ENCODE measurements at places on chromosomes 7 and 10.

DNA sequence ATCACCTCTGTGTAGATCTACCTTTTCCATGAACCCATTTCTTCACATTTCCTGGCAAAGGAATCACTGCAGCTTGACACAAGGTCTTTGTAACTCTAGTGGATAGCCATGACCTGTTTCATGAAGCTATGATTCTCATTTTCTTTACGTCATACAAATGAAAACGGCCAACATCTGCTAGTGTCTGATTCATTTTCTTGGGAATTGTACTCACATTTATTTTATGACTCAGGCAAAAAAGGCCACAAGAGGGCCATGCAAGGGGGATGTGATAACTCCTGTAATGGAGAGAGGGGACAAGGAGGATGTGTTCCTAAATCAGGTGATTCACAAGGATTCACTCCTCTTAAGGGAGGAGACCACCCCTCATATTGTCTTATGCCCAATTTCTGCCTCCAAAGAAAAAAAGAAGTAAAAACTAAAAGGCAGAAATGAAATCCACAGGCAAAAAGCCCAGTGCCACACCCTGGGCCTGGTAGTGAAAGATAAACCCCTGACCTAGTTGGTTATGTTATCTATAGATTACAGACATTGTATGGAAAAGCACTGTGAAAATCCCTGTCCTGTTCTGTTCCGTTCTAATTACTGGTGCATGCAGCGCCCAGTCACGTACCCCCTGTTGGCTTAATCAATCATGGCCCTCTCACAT is 249.9 kb downstream of the IPMK start:
- DNase-seq, result no peak

DNA sequence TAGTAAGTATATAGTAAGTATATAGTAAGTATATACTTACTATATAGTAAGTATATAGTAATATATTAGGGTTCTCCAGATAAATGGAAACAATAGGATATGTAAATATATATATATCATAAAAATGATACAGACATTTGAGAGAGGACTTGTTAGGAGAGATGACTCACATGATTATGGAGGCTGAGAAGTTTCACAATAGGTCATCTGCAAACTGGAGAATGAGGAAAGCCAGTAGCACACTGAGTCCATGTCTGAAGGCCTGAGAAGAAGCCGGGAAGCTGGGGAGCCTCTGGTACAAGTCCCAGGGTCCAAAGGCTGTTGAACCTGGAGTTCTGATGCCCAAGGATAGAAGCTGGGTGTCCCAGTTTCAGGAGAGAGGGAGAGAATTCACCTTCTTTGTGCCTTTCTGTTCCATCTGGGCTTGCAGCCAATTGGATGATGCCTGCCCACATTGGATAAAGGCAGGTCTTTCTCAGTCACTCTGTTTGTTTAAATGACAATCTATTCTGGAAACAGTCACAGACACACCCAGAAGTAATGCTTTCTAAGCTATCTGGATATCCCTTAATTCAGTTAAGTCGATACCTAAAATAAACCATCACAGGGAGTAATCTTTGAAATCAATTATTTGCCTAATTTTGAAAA is 205.5 kb upstream of the CDC14C start:
- no peak for DNase-seq

GRCh38 chr7:113044394-113044793 is 42.2 kb downstream of the GPR85 start:
- DNase-seq, result no peak

DNA sequence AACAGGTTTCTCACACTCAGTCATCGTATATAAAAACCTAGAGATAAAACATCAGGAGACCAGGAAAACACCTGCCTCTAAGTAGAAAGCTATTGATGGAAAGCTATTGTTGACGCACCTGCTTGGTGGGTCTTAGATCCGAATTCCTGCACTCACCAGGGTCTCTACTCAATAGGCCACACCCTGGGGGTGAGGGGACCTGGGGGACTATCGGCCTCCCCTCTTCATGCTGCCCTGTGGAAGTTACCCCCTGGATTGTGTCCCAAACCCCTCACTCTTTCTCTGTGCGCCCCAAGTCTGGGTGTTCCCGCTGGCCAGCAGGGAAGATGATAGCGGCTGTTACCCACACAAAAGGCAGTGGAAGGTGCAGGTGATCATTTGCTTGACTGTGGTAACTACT is 313.0 kb downstream of the WDR37 start:
- no peak for DNase-seq

DNA sequence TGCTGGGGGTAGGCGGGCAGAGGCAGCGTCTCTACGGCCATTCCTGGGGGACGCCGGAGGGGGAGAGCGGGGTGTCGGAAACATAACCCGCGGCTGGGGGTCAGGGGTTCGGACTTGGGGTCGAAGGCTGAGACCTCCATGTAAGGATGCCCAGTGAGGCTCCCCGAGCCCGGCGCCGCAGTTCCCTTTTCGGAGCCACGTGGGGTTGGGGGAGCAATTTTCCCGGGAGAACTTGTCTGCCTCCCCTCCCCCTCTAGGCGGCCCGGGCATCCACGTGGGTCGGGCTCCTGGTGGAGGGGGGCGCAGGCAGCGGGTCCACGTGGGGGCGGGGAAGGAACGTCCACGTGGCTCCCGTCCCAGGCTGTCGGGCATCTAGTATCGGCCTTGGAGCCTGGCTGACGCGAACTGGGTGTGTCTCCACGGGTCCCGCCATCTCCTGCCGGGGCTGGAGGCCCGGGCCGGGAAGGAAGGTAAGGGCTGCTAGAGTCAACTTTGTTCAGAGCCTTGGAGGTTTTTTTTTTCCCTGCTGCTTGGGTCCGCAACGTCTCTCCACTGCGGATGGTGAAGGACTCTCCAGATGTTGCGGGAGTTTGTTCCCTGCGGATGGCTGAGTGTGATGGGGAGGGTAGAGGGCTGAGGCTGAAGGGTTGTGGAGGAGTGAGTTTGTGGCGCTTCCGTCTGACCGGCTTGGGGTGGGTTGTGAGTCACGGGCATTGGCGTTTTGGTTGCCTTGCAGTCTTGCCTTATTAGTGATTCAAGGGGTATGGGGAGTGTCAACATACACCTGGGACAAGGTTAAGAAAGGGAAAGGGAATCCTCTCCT is 744 bp downstream of the PPRC1 start:
- no peak for DNase-seq

DNA sequence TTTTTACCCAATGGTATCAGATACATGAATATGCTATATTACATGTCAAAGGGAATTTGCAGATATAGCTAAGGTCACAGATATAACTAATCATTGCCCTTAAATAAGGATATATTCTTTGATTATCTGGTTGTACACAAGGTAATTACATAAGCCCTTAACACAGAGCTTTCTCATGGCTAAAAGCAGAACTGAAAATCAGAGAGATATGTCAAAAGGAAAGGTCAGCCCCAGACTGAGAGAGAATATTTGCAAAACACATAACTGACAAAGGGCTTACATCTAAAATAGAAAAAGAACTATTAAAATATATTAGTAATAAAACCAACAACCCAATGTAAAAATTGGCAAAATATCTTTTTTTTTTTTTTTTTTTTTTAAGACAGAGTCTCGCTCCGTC is 1029.5 kb upstream of the LRRN3 start:
- DNase-seq, result no peak

GRCh38 chr7:43112941-43113621 is 634 bp downstream of the HECW1 start:
- DNase-seq, result no peak

DNA sequence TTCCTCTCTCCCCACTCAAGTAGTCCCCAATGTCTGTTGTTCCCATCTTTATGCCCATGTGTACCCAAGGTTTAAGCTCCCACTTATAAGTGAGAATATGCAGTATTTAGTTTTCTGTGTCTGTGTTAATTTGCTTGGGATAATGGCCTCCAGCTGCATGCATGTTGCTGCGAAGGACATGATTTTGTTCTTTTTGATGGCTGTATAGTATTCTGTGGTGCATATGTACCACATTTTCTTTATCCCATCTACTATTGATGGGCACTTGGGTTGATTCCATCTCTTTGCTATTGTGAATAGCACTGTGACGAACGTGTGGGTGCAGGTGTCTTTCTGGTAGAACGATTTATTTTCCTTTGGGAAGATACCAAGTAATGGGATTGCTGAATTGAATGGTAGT is 170.2 kb upstream of the AUTS2 start:
- DNase-seq, result no peak

DNA sequence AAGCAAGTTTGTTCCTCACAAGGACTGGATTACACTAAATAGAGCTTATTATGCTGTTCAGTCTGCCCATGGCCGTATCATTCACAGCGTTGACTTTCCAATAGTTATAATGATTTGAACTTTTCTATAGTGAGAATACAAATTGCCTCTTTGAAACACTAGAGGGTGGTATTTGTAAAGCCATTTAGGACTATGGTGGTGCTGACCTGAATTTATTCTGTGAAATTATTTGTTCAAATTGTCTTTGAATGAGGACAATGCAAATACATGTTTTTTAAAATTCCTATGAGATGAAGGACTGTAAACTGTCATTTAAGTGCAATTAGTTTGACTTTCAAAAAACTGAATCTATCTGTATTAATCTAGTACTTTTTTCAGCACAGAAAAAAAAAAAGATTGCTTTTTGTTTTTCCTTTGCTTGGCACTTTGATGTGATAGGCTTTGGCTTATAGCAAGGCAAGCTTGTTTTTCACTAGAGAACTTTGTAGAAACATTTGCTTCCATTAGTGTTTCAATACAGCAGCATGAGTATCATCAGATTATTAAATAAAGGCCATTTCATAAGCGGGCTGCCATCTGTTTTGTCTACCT is 122.7 kb upstream of the TMEM229A start:
- DNase-seq, result no peak

- DNase-seq, result no peak
These were observed 94.4 kb downstream of the JAZF1 start for GRCh38 chr7:28086198-28086597.

- DNase-seq, result no peak
These were observed 164.3 kb downstream of the CREB5 start for GRCh38 chr7:28576656-28577055.
